RPMI7951 (cell line): ENCODE measurements at places on chromosomes 13 and 19.

DNA sequence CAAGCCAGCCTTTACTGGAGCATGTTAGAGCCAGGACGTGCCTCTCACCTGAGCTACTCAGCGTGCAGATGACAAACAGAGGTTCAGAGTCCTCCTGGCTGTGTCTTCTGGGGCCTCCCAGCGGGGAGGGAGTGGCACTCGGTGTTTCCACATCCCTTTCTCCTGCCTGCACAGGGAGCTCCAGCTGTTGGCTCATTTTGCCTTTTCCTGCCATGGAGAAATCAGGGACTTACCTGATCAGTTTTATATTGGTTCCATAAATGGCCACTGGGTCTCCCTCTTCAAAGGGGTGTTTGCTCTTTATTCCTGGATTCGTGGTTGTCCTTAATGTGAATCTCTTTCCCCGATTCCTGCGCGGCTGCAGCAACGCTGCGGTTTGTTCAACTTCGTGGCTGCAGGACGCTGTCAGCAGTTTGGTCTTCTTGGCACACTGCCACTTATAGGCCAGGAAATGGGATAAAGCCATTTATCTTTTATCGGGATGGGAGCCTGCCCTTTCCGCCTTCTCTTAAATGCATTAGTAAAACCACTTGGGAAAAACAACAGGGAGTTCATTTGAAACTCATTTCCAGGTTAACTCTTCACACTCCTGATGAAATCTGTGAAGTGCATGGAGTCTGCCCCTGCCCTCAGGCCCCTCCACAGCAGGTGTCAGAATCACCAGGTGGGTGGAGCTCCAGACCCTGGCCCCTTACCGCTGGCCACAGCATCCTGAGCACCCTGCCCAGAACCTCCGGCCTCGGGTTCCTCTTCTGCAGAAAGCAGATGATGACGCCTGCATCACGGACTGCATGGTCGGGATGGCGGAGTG, 39.8 kb upstream of the MCF2L start:
- DNase-seq: peak; percentile 53

- DNase-seq: peak; percentile 48
These were observed 5.4 kb downstream of the LINGO3 start for GRCh38 chr19:2302319-2303210.

- no peak for DNase-seq
These were observed 11.1 kb downstream of the LMO7 start for GRCh38 chr13:75647126-75647784.

GRCh38 chr19:29569038-29569911, 36.8 kb upstream of the POP4 start:
- no peak for DNase-seq

DNA sequence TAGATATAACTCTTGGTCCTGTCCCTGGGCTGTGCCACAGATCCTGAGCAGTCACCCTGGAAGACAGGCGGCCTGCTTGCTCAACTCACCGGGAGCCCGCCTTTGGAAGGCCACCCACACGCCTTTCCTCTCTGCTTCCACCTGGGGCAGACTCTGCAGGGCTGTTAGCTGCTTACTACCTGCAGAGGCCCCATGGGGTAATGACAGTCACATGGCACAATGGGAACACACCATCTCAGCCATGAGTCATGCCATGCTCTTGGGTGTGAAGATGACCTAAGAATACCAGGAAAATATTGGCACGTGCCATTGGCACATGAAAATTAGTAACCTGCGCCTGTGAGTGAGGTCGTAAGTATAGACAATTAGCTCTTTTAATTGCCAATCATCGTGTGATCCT, 108.6 kb downstream of the COL4A2 start:
- DNase-seq: peak; percentile 30

DNA sequence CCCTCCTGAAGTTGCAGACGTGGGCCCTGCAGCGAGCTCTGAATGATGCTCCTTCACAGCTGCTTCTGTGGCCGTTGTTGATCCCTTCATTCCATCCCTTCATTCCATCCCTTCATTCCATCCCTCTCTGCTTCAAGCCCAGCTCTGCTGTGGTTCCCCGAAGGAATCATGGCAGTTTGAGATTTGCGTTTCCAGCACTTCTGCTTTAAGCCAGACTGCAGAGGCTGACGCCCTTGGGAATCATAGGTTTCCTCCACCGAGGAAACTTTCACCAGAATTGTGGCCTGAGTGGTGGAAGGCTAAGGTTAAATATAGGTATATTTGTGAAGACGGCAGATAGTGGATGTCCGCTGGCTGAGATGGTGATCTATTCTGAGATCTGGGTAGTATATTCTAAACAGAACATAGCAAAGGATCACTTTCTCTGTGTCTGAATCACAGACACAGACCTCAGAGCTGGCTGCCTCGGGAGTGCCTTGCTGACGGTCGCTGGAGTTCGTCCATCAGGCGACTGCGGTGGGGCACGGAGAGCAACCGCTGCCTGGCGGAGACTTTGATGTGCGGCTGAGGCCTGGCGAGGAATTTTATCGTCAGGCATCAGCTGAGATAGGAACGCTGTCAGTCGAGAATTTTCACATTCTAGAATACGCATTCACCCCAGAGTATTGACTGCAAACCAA, 42.8 kb upstream of the DCUN1D2 start:
- DNase-seq: no peak

DNA sequence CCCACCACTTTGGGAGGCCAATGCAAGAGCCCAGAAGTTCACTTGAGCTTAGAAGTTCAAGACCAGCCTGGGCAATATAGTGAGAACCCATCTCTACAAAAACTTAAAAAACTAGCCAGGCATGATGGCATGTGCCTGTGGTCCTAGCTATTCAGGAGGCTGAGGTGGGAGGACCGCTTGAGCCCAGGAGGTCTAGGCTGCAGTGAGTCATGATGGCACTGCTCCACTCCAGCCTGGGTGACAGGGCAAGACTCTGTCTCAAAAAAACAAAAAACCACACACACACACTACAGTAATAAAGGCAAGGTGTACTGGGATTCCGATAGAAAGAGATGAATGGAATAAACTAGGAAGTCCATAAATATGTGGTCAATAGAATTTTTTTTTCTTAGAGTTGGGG, 35.6 kb downstream of the CYP2F1 start:
- DNase-seq: peak; percentile 37

- DNase-seq: peak; percentile 49
These were observed 19.7 kb downstream of the RFX1 start for GRCh38 chr19:13986348-13986904.

GRCh38 chr19:16620018-16620417, 8.0 kb downstream of the MED26 start:
- DNase-seq: no peak

DNA sequence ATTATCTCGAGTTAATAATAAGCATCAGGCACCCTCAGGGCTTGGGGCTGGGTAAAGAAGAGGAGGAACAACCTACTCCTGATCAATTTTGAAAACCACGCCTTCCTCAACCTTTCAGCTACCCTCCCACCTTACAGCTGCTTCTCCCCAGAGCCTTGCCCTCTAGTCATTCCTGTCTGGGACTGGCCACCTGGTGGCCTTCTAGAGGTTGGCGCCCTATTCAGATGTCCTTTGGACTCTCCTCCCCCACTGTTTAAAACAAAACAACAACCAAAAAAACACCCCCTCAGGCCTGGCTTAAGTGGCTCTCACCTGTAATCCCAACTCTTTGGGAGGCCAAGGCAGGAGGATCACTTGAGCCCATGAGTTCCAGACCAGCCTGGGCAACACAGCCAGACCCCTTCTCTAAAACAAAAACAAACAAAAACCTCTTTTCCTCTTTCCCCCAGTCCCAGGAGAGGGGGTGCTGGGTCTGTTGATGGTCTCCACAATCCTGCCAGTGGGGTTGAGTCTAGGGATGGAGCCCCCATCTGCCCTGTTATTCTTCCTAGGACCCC, 62.3 kb downstream of the CCDC70 start:
- DNase-seq: no peak

- no peak for DNase-seq
These were observed 60.9 kb downstream of the GGACT start for GRCh38 chr13:100527644-100528043.

GRCh38 chr13:60765700-60766411, 368.8 kb downstream of the TDRD3 start:
- DNase-seq: no peak

- no peak for DNase-seq
These were observed 2.9 kb downstream of the LAMP1 start for GRCh38 chr13:113299951-113300350.

- DNase-seq: peak; percentile 60
These were observed 997 bp upstream of the CACNG8 start for GRCh38 chr19:53961523-53962356.

DNA sequence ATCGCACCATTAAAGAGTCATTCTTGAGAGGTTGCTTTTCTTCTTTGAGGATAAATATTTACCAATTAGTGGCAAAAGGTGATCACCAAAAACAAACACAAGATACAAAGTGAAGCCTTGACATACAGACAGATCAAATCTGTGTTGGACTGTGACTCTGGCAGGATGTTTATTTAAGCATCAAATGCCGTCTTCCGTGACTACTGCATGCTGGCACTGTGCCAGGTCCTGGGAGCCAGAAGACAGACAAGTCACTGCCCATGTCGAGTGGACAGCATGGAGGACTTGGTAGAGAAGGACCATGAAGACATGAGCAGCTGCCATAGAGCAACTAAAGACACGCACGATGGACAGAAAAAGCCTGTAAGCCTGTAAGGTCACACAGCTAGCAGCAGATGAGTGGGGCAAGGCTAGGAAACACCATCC, 92.8 kb upstream of the FARP1 start:
- DNase-seq: peak; percentile 50

DNA sequence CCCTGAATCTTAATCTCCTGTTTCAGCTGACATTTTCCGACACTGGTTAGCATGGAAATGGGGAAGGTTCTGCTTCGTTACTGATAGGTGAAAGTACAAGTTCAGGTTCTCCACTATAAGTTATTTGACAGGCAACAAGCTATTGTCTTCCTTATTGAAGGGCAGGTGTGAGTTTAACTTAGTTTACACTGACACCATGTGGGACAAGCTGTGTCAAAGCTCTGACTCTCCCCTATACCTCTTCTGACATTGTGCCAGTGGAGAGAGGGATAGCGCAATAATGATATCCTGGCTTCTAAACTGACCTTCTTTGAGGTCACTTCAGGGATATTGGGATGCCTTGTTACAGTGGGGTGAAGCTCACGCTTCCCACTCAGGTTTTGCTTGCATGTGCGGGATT, 587.0 kb upstream of the SLITRK5 start:
- DNase-seq: no peak

DNA sequence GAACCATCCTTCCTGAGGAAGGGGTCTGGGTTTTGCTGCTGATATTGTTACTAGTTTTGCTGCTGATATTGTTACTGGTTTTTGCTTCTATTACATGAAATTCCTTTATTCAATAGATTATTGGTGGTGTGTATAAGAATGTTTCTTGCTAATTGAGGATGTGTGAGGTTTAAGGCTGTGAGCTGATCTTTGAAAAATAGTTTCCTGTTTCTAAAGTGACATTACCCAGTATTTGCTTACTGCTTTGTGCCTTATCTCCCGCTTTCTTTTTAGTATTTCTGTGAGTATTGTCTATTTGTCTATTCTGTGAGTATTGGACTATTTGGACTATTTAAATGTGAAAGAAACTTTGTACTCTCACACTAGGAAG, 38.2 kb upstream of the C1QTNF9 start:
- DNase-seq: no peak

- DNase-seq: peak; percentile 92
These were observed 3.3 kb upstream of the RGL3 start for GRCh38 chr19:11422163-11423065.

- no peak for DNase-seq
These were observed 29.0 kb downstream of the UTP14C start for GRCh38 chr13:52053460-52053859.

DNA sequence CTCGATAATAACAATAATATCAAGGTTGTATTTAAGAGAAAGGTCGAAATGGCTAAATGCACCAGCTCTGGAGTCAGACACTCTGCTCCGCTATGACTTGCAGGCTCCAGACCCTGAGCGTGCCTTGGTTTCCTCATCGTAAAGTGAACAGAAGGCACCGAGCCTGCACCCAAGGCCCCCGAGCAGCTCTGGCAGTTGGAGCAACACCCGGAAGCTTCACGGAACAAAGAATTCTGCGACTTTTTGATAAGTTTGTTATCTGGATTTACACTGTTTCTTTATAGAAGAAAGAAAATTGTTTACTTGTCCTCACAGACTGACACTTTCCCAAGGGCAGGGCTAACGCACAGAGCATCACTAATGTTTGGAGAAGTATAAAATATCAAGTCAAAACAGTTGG, 4.4 kb downstream of the GRTP1 start:
- DNase-seq: no peak

GRCh38 chr13:31045286-31046081, 113.0 kb downstream of the TEX26 start:
- peak; percentile 97 for DNase-seq
